Mononuclear cell (primary cell): ENCODE measurements at places on chromosomes 2 and 18. TPM values are rescaled to one million over a fixed set of nuclear protein-coding genes. Genes with fewer than 3 reads are reported as not detected.

Gene TPRKB
- total RNA-seq: 21.4 TPM

Gene GPR45
- total RNA-seq: not detected

Gene RPRM
- total RNA-seq: 0.10 TPM

Gene GALNT13
- total RNA-seq: 0.21 TPM

Gene CERKL
- 0.21 TPM for total RNA-seq

Gene NMS
- total RNA-seq: not detected

Gene PCARE
- under 0.01 TPM for total RNA-seq

Gene SPEG
- 2.4 TPM for total RNA-seq

Gene POTEE
- total RNA-seq: not detected

Gene GNLY
- total RNA-seq: 181 TPM

Gene TRIM43
- total RNA-seq: not detected

Gene BUB1
- total RNA-seq: 6.0 TPM

Gene COL4A4
- 0.21 TPM for total RNA-seq

Gene OTX1
- not detected for total RNA-seq
